ENCODE measurements at places on chromosomes 5 and 9.

- DNase-seq: no peak
Measured at GRCh38 chr5:123783421-123783820, 271.4 kb downstream of the CSNK1G3 start.

GRCh38 chr9:18207735-18208134 lies 266.2 kb upstream of the ADAMTSL1 start:
- no peak for DNase-seq

DNA sequence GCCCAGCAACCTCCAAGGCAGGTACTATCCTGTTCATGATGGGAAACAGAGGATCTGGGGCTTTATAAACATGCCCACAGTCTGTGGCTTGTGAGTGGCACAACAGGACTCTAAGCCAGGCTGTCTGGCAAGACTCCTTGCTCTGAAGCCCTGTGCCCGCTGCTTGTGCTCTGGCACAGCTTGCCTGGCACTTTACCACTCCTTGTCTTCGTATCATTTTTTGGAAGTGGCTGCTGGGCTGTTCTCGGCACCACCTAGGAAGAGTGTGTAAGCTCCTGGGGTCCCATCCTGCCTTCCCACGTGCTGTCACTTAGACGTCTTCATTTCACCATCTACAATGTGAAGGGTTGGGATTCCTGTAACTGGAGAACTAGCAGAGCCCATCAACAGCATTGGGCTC lies 59.3 kb upstream of the GLRX start:
- DNase-seq: no peak

DNA sequence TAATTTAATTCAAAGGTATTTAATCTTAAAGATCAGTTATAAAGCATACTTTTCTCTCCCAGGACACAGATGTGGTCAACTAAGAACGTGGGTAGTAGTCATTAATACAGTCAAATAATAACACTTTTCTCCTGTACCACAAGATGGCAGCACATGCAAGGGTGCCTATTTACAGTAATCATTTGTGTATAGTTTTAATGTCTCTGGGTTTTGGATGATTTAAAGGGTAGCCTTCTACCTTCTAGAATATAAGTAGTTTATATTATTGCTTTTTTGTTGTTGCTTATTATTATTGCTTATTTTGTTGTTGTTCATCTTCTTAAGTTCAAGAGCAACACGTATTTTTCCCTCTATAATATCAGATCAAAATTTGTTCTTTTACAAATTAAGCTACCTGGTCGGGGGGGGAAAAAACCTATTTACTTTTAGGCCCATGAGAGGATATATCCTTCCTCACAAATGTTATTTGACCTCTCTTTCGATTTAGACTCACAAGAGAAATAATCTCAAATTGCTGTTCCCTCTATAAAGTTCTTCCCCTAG lies 59.6 kb upstream of the SLC27A6 start:
- peak; percentile 42 for DNase-seq

DNA sequence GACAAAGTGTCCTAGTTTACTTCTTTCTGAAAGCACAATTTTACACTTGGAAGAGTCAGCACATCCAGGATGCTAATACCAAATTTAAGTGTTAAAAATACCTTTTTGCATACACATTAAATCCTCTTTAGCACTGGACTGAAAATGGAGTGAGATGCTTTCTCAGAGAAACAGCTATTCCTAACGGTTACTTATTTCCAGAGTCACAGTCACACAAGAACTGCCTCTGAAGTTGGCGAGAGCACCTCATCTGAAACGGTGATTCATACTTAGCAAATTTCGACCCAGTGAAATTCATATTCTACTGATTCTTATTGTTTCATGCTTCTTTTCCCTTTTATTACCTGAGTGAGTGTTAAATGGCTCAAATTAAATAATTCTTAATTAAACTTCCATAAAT lies 12.2 kb downstream of the CDH18 start:
- no peak for DNase-seq

DNA sequence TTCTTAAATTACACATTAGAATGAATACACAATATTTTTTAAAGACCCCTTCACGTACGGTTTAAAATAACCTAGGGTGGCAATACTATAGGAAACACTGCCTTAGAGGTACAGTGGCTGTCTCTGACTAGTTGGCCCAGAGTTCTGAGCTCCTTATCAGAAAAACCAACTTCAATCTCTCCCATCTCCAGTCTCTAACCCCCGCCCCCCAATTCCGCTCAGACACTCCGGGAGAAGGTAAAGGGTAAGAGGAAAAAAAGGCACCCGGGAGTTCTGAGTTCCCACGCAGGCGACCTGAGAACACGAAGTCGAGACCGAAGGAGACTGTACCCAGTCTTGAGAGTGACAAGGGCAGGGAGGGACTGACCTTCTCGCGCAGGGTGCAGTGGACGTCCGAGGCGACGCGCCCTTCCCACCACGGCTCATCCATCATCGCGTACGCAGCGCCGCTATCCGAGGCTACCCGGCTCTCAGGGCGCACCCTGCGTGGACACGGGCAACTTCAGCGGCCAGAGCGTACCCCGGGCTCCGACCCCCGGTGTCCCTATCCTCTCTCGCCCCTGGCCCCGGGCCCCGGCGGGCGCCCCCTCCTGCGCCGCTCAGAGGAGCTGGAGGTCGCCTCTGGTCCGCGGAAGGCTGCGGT lies 752 bp downstream of the CCNJL start:
- no peak for DNase-seq

GRCh38 chr5:149348518-149348917 lies 3.2 kb downstream of the GRPEL2 start:
- no peak for DNase-seq

- DNase-seq: no peak
Measured at GRCh38 chr9:13606586-13606985, 327.1 kb upstream of the MPDZ start.

DNA sequence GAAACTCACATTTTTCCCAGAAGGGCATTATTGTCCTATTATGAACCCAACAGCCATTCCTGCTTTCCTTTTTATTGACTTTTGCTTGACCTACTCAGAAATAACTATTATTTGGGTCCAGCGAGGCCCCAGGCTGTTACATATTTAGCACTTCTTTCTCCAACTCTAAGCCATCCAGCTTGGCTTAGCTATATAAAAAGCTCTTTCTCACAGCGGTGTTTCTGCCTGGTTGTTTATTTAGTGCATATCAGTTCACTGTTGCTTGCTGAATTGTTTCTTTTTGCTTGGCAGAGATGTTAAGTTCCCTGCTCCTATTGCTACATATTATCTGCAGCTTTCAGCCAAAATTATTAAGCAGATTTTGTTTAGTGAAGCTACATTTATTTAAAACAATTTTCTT lies 1156.8 kb upstream of the SEMA6A start:
- DNase-seq: no peak

GRCh38 chr5:36128795-36129194 lies 22.9 kb downstream of the LMBRD2 start:
- DNase-seq: no peak

DNA sequence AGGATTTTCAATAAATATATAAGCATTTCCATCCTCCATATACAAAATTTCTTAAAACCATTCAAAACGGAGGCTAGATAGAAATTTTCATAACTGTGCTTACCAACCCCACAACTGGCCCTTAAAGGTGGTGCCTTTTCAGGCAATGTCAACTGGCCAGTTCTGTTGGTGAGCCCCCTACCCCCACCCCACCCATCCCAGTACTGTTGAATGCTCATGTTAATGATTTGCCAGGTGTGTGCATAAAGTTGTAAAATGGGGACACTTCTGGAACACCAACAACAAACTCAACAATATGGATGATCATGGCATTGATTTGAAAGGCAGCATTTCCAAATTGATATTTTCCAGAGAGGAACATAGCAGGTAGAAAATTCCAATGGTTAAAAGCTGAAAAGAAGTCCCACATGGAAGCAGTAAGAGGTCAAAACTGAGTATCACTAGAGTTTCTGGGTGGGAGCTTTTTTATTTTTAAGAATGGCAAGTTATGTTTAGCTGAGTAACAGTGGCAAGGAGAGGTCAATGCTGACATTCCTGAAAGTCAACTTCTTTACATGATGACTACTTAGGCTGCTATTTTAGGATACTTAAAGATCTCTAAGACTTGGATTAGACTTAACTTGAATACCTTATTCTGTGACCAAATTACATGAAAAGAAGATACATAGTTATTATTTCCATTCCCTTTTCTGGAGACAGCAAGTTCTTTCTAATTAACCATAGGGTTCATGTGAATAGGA lies 2.7 kb downstream of the LEAP2 start:
- no peak for DNase-seq

- DNase-seq: peak; percentile 64
Measured at GRCh38 chr9:133509179-133510083, 15.3 kb downstream of the MYMK start.

GRCh38 chr5:76513476-76513875 lies 109.7 kb downstream of the F2RL2 start:
- DNase-seq: no peak

DNA sequence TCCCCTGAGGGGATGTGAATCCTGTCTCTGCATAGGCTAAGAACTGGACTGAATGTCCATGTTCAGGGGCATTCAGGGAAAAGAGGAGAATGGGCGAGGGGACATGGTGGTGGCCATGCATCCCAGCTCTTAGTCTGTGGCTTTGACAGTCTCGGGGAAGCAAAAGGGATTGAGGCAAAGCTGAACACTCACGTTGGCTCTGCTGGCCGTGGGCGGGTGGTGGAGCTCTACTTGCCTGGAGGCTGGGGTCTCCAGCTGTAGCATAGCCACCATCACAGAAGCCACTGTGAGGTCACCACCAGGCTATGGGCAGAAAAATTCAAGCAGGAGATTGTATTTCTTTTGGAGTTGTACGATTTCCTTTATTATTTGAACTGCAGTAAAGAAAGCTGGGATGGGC lies 4.1 kb downstream of the GARIN3 start:
- no peak for DNase-seq
